H7 (cell line): ENCODE measurements at places on chromosomes 16 and 17.

GRCh38 chr17:75750661-75751423, 14.2 kb downstream of the GALK1 start:
- no peak for DNase-seq

GRCh38 chr17:49579522-49579921, 3.9 kb downstream of the NXPH3 start:
- peak; percentile 65 for DNase-seq

- DNase-seq = peak; percentile 72
Observed at GRCh38 chr16:73066927-73067670, 19.2 kb upstream of the ZFHX3 start.

DNA sequence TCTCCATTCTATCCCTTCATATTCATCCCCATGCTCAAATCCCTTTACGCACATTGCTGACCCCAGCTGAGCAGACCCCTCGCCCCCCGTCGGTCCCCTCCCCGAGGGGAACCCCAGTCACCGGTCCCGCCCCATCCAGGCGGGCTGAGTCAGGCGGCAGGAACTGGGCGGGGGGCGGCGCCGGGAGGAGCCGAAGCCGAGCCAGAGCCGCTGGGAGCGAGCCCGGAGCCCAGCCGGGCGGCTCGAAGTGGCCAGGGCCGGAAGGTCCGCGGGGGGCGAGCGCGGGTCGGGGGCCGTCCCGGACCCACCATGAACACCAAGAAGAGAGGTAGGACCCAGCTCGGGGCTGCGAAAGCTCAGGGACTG, 8.6 kb downstream of the RIPOR1 start:
- DNase-seq = peak; percentile 95

GRCh38 chr17:79008666-79009387, 737 bp downstream of the CANT1 start:
- DNase-seq = peak; percentile 49

GRCh38 chr17:46262271-46262670, 32.7 kb upstream of the LRRC37A start:
- no peak for DNase-seq

- no peak for DNase-seq
Observed at GRCh38 chr17:47837401-47838039, 3.6 kb downstream of the SCRN2 start.

DNA sequence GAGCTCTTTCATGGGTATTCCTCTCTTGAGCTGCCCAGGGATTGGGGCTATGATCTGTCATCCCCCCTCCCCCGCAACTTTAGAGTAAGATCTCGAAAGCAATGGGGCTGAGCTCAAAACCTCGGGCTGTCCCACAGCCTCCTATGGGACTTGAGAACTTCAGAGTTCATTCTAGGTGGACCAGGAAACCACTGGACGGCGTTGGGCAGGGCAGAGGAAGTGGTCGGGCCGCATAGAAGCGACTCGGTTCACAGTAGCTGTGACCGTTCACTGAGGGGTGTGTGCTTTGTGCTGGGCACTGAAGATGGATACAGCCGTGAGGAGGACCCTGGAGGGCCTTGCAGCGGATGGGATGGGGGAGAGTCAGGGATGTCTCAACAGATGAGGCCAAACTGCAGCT, 292.0 kb downstream of the CPPED1 start:
- no peak for DNase-seq

- no peak for DNase-seq
Observed at GRCh38 chr17:56899403-56899802, 14.4 kb downstream of the TRIM25 start.

- no peak for DNase-seq
Observed at GRCh38 chr16:2275476-2276367, 7.8 kb upstream of the RNPS1 start.

GRCh38 chr17:50841949-50842354, 6.6 kb downstream of the WFIKKN2 start:
- DNase-seq = peak; percentile 95

GRCh38 chr16:10067835-10068234, 114.4 kb downstream of the GRIN2A start:
- no peak for DNase-seq

- DNase-seq = no peak
Observed at GRCh38 chr17:57732062-57732461, 13.0 kb downstream of the CCDC182 start.

- DNase-seq = no peak
Observed at GRCh38 chr16:50316102-50316847, 49.9 kb downstream of the ADCY7 start.

DNA sequence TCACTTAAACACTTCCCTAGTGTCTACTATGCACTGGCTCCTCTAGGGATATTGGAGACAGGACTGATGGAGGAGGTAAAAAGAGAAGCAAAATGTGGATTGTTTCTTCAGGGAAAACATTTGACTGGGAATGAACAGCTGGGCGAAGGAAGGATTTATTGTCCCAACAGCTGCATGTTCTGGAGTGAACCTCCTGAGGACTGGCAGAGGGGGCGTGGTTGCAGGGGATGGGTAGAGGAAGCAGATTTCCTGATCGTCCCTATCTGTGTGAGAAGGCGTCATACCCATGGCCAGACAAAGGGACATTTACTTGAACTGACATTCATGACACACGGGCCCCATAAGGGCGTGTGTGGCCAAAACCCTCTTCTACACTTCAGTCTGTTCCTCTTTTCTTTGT, 321.5 kb downstream of the MAP2K4 start:
- peak; percentile 22 for DNase-seq

GRCh38 chr16:22955461-22956070, 141.6 kb downstream of the HS3ST2 start:
- DNase-seq = no peak

GRCh38 chr16:20510323-20510722, 59.0 kb downstream of the ACSM2A start:
- no peak for DNase-seq

DNA sequence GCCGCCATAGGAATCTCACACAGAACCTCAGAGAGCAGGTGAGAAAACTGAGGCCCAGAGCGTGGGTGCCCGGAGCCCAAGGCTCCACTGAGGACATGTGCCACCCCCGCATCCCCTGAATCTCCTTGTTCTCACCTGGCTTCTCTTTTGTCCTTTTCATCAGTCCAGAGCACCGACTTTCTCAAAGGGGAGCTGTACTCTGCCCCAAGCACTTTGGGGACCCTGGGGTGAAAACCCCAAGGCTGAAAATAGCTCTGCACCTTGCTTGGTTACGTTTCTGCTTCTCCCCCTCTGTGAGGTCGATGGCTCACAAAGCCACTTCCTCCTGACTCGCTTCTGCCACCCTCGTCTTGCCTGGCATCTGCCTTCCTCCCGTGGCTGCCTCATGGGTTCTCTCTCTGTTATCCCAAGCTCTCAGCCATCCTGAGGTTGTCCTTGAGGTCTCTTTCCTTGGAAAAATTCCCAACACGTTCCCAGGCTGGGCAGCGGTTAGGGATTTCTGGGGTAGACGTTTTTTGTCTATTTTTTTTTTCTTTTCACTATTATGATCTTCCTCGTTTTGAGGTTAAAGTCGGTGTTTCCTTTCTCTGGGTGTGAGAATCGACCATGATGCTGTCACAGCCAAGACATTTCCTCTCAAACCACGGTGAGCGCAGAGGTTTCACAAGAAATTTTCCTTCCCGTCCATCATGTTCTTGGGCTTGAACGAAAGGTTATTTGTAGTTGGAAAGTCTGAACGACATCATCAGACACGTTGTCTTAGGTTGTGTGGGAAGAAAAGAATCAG, 37.2 kb downstream of the IRF8 start:
- DNase-seq = no peak

GRCh38 chr17:7293159-7293558, 1.3 kb downstream of the YBX2 start:
- peak; percentile 33 for DNase-seq

GRCh38 chr17:11467639-11468038, 130.6 kb upstream of the DNAH9 start:
- DNase-seq = no peak
